ENCODE measurements at places on chromosomes 2 and 18.
A peak's percentile ranks its signal among the peaks of the same experiment; 100 is the strongest.

- no peaks in the 10 kb centered on the region for H3K36me3 ChIP-seq
- no peak for DNase-seq
- no peaks in the 10 kb centered on the region for H3K27me3 ChIP-seq
These were observed 1252.7 kb upstream of the FAM98A start for GRCh38 chr2:34851804-34852203.

GRCh38 chr18:13283746-13284145 lies 65.2 kb downstream of the LDLRAD4 start:
- peaks cover 68% of the 10 kb centered on the region for H3K4me1 ChIP-seq
- peaks cover 8% of the 10 kb centered on the region for H3K36me3 ChIP-seq
- no peak overlapping the region for H3K4me3 ChIP-seq
- DNase-seq: no peak

GRCh38 chr2:233503481-233503880 lies 63.1 kb downstream of the USP40 start:
- no peak for DNase-seq
- peaks cover 7% of the 10 kb centered on the region for H3K4me1 ChIP-seq
- peaks cover 47% of the 10 kb centered on the region for H3K36me3 ChIP-seq

- H3K4me3 ChIP-seq: no peak overlapping the region
- H3K27ac ChIP-seq: no peak overlapping the region
- H3K27me3 ChIP-seq: peaks cover 5% of the 10 kb centered on the region
- H3K36me3 ChIP-seq: peaks cover 18% of the 10 kb centered on the region
- DNase-seq: no peak
- peaks cover 47% of the 10 kb centered on the region for H3K4me1 ChIP-seq
These were observed 4.8 kb downstream of the CTDSP1 start for GRCh38 chr2:218404351-218405085.

DNA sequence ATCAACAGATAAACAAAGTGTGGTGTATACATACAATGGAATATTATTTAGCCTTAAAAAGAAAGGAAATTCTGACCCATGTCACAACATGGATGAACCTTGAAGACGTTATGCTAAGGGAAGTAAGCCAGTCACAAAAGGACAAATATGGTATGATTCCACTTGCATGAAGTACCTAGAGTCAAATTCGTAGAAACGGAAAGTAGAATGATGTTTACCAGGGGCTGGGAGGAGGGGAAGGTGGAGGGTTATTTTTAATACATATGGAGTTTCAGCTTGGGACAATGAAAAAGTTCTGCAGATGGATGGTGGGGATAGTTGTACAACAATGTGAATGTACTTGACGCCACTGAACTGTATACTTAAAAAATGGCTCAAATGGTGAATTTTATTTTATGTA lies 3.3 kb upstream of the DES start:
- H3K4me3 ChIP-seq: no peak overlapping the region
- H3K27me3 ChIP-seq: peaks cover 19% of the 10 kb centered on the region
- peaks cover 2% of the 10 kb centered on the region for H3K4me1 ChIP-seq
- no peak overlapping the region for H3K27ac ChIP-seq

GRCh38 chr18:74456349-74457042 lies 612 bp downstream of the DIPK1C start:
- H3K36me3 ChIP-seq: no peaks in the 10 kb centered on the region
- no peak overlapping the region for H3K4me3 ChIP-seq
- DNase-seq: no peak
- no peak overlapping the region for H3K27ac ChIP-seq
- peaks cover 4% of the 10 kb centered on the region for H3K4me1 ChIP-seq
- H3K27me3 ChIP-seq: peaks cover 28% of the 10 kb centered on the region

GRCh38 chr2:65429786-65430602 lies 2.4 kb downstream of the SPRED2 start:
- no peak for DNase-seq
- peaks cover 15% of the 10 kb centered on the region for H3K27me3 ChIP-seq
- no peaks in the 10 kb centered on the region for H3K36me3 ChIP-seq
- no peak overlapping the region for H3K27ac ChIP-seq
- peak overlapping the region; percentile 88 for H3K4me3 ChIP-seq
- no peaks in the 10 kb centered on the region for H3K4me1 ChIP-seq

GRCh38 chr18:68376926-68377325 lies 338.0 kb downstream of the TMX3 start:
- H3K4me1 ChIP-seq: no peaks in the 10 kb centered on the region
- no peaks in the 10 kb centered on the region for H3K27me3 ChIP-seq
- H3K4me3 ChIP-seq: no peak overlapping the region
- no peaks in the 10 kb centered on the region for H3K36me3 ChIP-seq
- DNase-seq: no peak

DNA sequence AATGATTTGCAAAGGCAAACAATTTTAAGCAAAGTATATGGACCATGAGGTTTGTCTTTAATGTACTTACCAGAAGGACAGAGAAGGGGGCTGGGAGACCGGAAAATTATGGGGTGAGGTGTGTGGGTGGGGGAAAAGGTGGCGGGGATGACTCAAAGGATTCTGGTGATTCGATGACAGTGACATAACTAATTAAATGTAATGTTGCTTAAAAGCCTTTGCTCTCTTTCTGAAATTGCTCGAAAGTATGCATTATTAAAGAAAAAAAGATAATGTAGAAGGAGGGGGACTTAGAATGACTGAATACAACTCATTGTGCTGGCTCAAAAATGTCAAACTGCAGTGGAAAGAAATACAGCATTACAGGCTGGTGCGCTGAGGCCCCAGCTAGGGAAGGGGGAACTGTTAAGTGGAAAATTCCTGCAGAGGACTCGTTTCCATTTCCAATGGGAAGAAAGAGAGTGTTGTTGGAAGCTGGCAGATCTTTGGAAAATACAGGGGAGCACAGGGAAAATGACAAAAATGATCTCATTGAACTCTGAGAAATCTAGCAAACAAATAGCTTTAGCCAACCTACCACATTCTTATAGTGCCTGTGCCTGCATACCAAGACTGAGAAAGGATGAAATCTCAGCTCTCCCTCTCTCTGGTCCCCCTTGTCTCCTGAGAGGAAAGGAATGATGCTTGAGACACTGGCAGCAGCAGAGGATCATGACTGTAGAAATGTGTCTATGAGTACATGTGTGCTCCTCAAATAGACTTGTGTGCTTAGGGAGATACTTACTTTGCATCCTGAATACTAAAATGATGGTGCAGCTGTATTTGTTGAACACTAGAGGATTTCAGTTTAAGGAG lies 632.4 kb downstream of the NYAP2 start:
- H3K27me3 ChIP-seq: peaks cover 39% of the 10 kb centered on the region
- no peak overlapping the region for H3K27ac ChIP-seq
- peak overlapping the region; percentile 60 for H3K4me3 ChIP-seq

DNA sequence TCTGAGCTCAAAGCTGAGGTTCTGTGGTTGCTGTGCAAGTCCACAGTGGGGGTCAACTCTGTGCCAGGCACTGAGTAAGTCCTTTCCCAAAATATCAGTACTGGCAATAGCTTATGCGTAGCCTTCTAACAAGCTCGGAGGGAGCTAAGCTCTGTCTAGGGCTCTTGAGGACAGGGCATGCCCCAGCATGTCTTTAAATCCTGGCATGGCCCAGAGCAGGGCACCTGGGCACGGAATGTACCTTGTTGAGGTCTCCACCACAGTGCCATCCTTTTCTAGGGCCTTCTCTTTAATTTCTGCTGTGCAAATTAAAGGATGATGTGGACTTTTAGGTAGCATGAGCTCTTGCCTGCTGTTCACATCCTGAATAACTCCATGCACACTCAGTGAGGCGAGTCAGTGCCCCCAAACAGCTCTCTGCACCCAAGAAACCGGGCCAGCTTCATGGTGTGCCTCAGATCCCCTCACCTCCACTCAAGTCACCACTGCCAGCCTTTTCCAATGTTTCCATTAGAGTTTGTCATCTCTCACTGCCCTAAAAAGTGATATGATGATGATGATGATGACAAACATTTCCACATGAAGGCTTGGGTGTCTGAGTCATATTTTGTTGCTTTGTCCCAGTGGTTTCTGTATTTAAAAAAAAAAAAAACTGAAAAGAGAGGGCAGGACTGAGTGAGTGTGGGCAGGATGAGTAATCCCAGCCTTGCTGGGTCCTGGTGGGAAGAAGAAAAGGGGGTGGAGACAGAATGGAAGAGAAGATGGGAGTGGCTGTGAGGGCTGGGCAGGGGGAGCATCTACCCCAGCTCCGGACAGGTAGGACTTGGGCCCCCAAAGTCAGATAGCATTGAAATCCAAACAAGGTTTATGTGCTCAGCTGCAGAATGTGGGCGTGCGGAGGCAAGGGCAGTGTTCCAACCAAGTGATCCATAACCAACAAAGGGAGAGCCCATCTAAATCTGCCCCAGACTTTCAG lies 78.9 kb downstream of the ZBTB7C start:
- H3K4me3 ChIP-seq: no peak overlapping the region
- no peak for DNase-seq
- H3K27me3 ChIP-seq: peaks cover 8% of the 10 kb centered on the region
- no peaks in the 10 kb centered on the region for H3K4me1 ChIP-seq
- no peaks in the 10 kb centered on the region for H3K36me3 ChIP-seq

DNA sequence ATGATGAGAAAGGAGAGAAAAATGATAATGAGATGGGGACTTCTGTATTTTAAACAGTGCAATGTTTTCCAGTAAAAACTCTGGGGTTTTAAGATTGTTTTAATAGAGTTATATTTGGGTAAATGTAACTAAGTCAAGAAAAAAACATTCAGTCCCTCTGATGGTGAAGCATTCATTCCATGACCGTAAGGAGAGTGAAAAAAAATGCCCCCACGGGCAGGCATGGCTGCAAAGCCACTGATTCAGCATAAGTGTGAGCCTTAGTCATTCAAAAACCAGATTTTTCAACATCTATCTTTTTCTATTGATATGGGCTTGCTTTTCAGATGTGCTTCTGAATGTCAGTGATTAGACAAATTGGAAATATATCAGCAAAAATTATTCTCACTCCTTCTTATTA lies 957.8 kb downstream of the SLC4A3 start:
- no peak overlapping the region for H3K27ac ChIP-seq
- no peaks in the 10 kb centered on the region for H3K36me3 ChIP-seq
- no peak overlapping the region for H3K4me3 ChIP-seq
- no peaks in the 10 kb centered on the region for H3K4me1 ChIP-seq

DNA sequence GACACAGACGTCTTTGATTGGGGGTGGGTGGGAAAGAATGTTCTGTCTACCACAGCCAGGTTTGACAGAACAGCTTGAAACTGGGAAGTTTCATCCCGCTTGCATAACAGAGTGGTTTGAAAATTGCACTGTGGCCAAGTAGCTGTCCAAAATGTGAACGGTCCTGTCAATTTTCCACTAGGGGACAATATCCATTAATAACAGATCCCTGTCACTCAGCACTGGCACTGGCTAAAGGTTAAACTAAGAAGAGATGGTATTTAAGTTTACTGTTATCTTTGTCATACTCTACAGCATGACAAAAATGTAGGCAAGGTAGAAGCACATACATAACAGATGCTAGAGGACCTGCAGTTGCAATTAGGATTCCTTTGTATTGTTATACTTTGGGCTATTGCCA lies 55.6 kb upstream of the ACMSD start:
- H3K27me3 ChIP-seq: no peaks in the 10 kb centered on the region
- H3K4me3 ChIP-seq: no peak overlapping the region
- H3K27ac ChIP-seq: no peak overlapping the region

DNA sequence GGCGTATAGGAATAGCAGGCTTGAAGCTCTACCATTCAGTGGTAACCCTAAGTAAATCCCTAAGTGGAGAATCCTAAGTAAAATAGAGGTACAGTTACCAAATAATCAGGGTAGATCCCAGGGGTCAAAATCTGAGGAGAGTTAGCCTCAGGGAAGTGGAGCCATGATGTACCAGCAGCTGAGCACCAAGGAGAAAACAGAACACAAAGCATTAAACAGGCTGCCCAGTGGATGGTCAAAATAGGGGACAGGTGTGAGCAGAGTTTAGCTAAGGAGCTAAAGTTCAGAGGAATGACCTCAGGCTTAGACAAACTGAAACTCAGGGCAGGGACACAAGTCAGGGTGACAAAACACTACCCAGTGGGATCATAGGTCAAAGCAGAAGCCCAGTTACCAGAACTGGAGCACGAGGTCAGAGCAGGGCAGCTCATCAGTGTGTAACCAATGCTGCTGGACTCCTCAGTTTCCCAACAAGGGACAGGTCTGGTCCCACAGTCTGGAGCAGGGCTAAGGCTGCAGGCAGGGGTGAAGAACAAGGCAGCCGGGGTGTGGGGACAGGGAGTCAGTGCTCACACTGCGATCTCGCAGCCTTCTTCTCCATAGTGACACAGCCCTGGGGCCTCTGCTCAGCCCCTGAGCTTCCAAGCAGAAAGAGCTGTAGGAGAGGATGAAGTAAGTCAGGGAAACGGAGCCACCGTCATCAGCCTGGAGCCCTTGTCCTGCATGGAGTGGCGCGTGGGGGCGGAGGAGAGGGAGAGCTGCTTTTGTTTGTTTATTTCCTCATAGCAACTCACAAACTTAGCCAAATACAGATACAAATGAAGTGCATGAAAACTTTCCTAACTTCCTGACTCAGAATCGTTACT lies 264.0 kb downstream of the MREG start:
- no peak overlapping the region for H3K4me3 ChIP-seq
- peaks cover 61% of the 10 kb centered on the region for H3K4me1 ChIP-seq
- no peaks in the 10 kb centered on the region for H3K27me3 ChIP-seq
- DNase-seq: no peak
- no peaks in the 10 kb centered on the region for H3K36me3 ChIP-seq
- no peak overlapping the region for H3K27ac ChIP-seq

GRCh38 chr2:181374781-181375675 lies 82.2 kb upstream of the ITGA4 start:
- no peaks in the 10 kb centered on the region for H3K36me3 ChIP-seq
- H3K4me3 ChIP-seq: no peak overlapping the region
- no peak for DNase-seq
- no peak overlapping the region for H3K27ac ChIP-seq
- no peaks in the 10 kb centered on the region for H3K27me3 ChIP-seq

DNA sequence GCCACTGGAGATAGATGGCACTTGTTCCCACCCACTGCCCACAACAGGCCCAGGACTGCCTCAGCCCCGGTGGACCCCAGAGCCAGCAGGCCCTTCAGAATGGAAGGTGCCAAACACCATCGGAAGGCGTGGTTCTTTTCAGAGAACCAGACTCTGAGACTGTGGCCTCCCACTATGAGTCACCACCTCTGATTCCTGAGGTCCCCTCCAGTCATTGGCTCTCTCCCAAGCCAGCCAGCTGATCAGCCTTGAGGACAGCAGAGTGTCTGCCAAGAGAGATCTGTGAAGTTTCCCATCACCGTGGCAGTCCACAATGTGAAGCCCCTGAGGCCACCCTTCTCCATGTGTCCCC lies 10.4 kb upstream of the MAP3K2 start:
- peaks cover 5% of the 10 kb centered on the region for H3K27me3 ChIP-seq
- peak overlapping the region; percentile 47 for H3K27ac ChIP-seq
- H3K4me1 ChIP-seq: peaks cover 22% of the 10 kb centered on the region
- H3K36me3 ChIP-seq: no peaks in the 10 kb centered on the region
- peak; percentile 80 for DNase-seq

GRCh38 chr2:145958611-145959010 lies 1438.7 kb upstream of the ZEB2 start:
- no peaks in the 10 kb centered on the region for H3K36me3 ChIP-seq
- H3K27me3 ChIP-seq: no peaks in the 10 kb centered on the region
- no peaks in the 10 kb centered on the region for H3K4me1 ChIP-seq

GRCh38 chr2:140122001-140122400 lies 1341.8 kb upstream of the NXPH2 start:
- H3K4me3 ChIP-seq: no peak overlapping the region
- no peaks in the 10 kb centered on the region for H3K4me1 ChIP-seq
- no peaks in the 10 kb centered on the region for H3K27me3 ChIP-seq
- no peak for DNase-seq
- H3K27ac ChIP-seq: no peak overlapping the region

All from activated CD4-positive, alpha-beta memory T cell treated with anti-CD3 and anti-CD28 coated beads for 36 hours (primary cell).